ENCODE measurements at places on chromosomes 11 and 22.
A peak's percentile ranks its signal among the peaks of the same experiment; 100 is the strongest.

DNA sequence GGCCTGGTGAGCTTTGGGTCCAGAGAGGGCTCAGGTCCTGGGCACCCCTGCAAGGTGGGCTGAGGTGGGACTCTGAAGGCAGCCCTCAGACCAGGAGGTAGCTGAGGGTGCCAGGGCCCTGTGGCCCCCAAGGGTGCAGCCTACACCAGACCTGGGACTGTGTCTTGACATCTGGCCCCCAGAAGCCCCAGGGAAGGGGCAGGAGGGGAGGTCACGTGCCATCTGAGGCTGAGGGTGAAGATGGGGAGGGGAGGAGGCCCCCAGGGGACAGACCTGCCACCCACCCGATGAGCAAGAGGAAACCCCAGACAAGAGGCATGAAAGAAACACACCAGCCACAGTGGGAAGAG, 520.2 kb downstream of the BRD1 start:
- DNase-seq = no peak

GRCh38 chr11:57370251-57370650, 10.7 kb downstream of the PRG3 start:
- no peak for DNase-seq

DNA sequence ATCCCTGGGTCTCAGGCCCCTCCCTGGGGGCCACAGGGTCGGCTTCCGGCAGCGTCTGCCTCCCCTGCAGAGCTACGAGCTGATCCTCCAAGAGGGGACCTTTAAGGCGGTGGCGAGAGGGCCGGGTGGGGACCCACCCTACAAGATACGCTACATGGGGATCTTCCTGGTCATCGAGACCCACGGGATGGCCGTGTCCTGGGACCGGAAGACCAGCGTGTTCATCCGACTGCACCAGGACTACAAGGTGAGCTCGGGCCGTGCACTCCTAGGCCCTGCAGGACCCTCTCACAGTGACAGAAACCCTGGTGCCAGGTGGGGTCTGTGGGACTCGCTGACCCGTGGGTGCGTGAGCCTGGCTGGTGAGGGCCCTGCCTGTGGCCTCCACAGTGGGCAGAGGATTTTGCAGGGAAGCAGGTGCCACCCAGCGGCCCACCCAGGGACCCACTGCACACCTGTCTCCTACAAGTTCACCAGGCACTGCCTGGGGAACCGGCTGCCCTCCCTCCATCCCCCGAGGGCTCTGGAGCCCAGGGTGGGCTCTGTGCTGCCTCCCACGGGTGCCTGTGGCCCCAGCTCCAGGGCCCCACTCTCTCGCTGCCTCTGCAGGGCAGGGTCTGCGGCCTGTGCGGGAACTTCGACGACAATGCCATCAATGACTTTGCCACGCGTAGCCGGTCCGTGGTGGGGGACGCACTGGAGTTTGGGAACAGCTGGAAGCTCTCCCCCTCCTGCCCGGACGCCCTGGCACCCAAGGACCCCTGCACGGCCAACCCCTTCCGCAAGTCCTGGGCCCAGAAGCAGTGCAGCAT, 13.7 kb downstream of the MUC5B start:
- DNase-seq = no peak

- DNase-seq = peak; percentile 51
Observed at GRCh38 chr11:130300567-130300966, 14.2 kb downstream of the ZBTB44 start.

- peak; percentile 8 for DNase-seq
Observed at GRCh38 chr11:100980156-100980555, 149.5 kb downstream of the PGR start.

DNA sequence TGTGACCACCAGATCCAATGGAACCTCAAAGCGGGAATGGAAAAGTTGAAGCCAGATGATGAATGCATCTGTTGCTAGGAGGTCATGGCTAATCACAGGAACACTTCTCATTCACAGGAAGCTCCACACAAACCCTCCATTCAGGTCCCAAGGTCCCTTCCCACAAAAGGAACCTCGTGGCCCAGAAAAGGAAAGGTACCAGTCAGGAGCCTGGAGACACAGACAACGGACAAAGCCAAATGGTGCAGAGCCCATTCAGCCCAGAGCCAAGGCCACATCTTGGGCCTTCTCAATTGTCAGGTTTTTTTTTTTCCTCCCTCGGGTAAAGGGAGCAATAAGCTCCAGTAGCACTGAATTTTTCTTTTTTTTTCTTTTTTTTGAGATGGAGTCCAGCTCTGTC, 87.0 kb downstream of the FAM168A start:
- no peak for DNase-seq

DNA sequence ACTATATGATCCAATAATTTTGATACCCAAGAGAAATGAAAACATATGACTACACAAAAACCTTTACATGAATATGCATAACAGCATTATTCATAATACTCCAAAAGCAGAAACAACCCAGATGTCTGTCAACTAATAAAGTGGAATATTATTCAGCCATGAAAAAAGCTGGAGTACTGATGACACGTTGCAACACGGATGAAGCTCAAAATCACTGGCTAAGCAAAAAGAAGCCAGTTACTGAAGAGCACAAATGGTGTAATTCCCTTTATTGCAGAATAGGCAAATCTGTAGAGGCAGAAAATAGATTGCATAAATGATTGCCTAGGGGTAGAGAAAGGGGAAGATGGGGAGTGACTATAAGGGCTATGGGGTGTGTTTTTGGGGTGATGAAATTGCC, 117.6 kb upstream of the FGF3 start:
- no peak for DNase-seq
